ENCODE measurements at places on chromosomes 13 and 19.

- no peak for DNase-seq
These were observed 44.4 kb upstream of the TDRD3 start for GRCh38 chr13:60352644-60353043.

DNA sequence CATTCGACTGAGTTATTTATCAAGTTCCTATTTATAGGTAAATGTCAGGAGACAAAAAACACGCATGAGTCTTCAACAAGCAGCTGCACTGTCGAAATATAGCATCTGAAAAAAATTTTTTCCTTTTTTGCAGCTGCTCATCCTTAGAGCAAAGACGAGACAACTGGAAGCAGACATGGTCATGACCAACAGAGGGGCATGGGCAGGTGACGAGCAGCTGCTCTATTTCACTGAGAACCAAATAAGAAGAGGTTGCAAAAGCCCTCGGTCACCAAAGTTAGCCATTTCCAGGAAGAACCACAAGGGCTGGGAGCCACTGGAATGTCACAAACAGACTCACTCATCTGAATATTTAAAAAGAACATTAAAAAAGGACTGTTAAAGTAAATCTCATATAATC lies 22.2 kb downstream of the SOHLH2 start:
- DNase-seq = no peak

GRCh38 chr19:11200931-11201330 lies 3.6 kb upstream of the KANK2 start:
- DNase-seq = no peak

DNA sequence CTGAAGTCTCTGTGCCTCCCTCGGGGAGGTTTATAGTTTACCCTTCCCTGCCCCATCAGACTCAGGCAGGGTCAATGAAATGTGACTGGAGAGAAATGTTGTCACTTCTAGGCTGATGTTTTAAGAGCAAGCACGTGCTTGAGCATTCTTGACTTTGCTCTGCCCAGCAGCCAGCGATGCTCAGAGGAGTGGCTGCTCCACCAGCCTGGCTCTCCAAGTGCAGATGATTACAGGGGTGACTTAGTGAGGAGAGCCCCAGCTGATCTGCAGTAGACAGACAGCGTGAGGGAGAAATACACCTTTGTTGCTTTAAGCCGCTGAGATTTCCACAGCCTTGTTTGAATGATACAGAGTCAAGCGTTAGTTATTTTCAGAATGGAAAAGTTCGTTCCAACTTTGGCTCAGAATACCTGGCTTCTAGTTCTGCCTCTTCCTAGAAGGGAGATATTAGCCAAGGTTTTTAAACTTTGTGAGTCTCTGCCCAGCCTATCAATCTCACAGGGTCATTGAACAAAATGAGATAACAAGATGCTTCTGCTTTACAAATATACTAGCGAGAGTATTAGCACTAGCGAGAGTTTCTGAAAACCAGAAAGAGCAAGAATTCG lies 143.6 kb downstream of the OXGR1 start:
- DNase-seq = no peak

DNA sequence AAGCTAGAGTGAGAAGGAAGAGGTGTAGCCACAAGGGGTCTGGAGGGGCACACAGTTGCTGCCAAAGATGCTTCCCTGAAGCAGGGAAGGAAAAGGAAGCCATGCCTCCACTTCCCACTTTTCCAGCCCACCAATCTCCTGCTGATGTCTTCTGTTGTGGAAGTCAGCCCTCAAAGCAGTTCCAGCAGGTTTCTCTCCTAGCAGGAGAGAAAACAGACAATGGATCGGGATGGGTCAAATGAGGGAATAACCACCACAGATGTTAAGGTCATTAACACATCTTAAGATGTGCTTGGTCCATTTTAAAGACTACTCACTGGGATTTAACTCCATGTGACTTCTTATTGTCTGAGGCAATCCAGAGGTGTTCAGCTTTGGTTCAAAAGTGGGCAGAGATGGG lies 284.1 kb upstream of the SOX21 start:
- DNase-seq = no peak

- DNase-seq = no peak
These were observed 2.3 kb upstream of the FTL start for GRCh38 chr19:48962849-48963165.
